NCI-H460 (cell line): ENCODE measurements at places on chromosomes 3 and 15.

- DNase-seq, result peak; percentile 13
These were observed 98.3 kb upstream of the ZBTB20 start for GRCh38 chr3:115245438-115245837.

- no peak for DNase-seq
These were observed 2.3 kb upstream of the OR4F6 start for GRCh38 chr15:101801048-101801447.

DNA sequence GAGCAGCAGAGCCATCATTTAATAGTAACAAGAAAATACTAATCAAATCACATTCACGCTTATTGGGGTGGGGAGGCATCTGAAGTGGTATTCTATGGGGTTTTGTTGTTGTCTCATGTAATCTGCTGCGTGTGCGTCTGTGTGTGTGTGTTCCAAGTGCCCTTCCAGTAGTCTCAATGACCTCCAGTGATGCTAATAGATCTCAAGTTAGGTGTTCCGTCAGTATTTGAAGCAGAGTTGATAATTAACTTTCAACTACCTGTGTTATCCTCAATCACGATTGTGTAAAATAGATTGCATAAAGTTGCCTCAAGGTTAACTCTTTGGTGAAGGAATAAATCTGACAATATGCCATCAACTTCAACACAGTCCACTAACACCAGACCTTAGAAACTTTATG, 375.0 kb downstream of the MECOM start:
- DNase-seq, result no peak

DNA sequence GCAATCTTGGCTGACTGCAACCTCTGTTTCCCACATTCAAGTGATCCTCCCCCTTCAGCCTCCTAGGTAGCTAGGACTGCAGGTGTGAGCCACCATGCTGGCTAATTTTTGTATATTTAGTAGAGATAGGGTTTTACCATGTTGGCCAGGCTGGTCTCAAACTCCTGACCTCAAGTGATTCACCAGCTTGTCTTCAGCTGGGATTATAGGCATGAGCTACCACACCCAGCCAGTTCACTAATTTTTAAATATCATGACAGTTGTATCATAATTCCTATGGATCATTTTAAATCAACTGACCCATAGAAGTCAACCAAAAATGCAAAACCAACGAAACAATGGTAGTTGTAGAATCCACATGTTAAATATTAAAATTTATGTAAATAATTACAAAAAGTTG, 35.1 kb downstream of the RAF1 start:
- no peak for DNase-seq

DNA sequence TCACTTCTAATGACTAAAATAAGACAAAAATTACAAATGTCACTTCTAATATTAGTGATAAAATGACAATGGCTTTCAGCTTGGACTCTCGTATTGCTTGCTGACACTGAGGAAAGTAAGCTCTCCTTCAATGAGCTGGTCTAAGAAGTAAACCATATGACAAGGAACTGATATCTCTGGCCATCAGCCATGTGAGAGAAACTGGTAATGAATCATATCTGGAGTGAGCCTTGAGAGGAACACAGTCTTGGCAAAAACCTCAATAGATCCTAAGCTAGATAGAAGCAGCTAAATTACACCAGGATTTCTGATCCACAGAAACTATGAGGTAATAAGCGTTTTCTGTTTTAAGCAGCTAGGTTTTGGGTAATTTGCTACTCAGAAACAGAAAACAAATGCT, 1575.1 kb downstream of the OTOL1 start:
- DNase-seq, result no peak

- no peak for DNase-seq
These were observed 22.9 kb upstream of the CHRNA7 start for GRCh38 chr15:32007355-32007960.

- DNase-seq, result no peak
These were observed 44.9 kb upstream of the ZNF385D start for GRCh38 chr3:21795921-21796320.

DNA sequence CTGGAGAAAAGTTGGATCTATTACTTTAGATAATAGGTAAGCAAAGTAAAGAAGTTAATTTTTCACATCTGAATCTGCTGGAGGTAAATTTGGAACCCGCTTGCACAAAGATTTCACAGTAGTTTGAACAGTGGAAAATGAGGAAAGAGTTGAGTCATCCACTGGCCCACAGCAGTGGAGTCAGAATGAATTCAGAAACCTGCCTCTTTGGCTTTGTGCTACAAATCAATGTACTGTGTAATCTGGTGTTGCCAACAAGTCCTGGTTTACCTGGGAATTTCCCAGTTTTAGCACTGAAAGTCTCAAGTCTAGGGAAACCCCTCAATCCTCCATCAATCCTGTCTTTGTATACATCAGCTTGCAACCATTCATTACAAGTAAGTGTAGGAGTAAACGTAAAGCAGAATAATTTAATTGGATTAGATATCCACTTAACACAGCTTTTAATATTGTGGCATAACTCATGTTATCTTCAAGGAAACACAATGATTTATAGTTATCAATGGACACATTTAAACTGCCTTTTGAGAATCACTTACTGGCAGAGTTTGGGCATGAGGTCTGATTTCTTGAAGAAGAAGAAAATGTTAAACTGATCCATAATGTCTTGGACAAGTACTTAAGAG, 100.6 kb downstream of the DCLK3 start:
- DNase-seq, result no peak

DNA sequence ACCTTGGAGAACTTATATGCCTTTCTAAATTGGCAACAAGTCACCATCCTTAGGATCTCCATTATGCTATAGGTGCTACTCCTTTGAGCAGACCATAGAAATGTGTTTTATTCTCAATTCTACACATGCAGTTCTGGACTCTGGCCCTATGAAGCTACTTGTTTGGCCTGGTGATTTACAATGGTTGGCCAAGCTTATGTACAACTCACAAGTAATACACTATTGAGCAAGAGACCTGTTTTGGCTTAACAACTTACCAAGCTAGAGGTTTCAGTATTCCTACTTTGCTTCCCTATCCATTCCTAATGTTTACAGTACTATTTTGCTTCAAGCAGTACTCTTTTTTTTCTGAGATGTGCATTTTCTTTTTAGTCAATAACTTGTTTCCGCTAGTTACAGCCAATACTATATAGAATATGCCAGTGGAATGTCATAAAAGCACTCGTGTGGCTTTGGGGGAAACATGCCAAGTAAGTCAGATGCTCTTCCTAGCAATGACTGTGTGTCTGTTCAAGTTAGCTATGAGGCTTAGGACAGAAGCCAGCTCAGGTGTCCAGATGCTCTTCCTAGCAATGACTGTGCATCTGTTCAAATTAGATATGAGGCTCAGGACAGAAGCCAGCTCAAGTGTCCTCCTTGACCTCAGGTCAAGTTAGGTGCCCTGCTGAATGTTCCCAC, 174.9 kb upstream of the SEMA6D start:
- no peak for DNase-seq

GRCh38 chr15:68482246-68482645, 50.3 kb upstream of the ITGA11 start:
- DNase-seq, result no peak

GRCh38 chr3:113249111-113249510, 37.8 kb downstream of the BOC start:
- DNase-seq, result no peak

GRCh38 chr15:49412797-49413196, 10.2 kb upstream of the FGF7 start:
- no peak for DNase-seq

DNA sequence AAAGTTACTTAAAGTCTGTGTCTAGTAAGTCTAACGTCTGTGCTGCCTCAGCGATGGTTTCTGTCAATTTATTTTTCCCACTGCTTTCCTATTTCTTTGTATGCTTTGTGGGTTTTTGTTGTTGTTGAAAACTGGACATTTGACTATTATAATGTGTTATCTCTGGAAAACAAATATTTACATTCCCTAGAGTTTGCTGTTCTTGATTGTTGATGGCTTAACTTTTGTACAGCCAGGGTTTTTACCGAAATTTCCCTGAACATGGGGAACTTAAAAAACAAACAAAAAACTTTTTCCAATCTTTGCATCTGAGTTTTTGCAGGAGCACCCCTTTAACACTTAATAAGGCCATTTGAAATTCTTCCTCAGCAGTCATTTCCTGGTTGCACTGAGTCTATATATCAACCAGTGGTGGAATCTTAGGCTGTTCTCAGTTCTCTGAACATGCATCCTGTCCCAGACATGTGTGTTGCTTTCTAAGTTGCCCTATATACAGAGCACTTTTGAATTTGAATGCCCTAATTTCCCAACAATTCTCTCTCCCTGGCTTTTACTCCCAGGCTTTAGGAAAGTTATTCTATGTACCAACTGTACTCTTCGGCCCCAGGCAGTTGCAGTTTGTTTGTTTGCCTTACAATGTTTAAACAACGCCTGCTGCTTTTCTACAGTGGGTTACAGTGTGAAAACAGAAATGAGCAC, 11.8 kb upstream of the PIAS1 start:
- DNase-seq, result no peak

- DNase-seq, result no peak
These were observed 479.8 kb upstream of the TBL1XR1 start for GRCh38 chr3:177676947-177677587.

- no peak for DNase-seq
These were observed 374.2 kb downstream of the MECOM start for GRCh38 chr3:169289273-169289672.

DNA sequence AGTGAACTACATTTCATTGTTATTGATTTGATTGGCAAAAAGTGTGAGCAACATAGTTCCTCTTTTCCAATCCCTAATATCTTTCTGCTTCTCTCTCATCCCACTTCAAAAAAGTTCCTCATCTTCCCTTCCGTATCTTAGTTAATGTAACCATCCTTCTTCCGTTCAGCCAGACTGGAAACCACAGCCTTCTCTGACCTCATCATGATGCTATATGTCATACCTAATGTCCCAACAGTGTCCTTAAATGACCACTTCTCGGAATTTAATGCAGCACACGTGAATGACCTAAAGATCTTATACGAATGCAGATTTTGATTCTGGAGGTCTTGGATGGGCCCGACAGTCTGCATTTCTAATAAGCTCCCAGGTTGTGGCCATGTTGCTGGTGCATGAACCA, 320.3 kb upstream of the SATB1 start:
- DNase-seq, result no peak
